Activated naive CD4-positive, alpha-beta T cell treated with anti-CD3 and anti-CD28 coated beads for 36 hours (primary cell): ENCODE measurements at places on chromosomes 16 and 17.

DNA sequence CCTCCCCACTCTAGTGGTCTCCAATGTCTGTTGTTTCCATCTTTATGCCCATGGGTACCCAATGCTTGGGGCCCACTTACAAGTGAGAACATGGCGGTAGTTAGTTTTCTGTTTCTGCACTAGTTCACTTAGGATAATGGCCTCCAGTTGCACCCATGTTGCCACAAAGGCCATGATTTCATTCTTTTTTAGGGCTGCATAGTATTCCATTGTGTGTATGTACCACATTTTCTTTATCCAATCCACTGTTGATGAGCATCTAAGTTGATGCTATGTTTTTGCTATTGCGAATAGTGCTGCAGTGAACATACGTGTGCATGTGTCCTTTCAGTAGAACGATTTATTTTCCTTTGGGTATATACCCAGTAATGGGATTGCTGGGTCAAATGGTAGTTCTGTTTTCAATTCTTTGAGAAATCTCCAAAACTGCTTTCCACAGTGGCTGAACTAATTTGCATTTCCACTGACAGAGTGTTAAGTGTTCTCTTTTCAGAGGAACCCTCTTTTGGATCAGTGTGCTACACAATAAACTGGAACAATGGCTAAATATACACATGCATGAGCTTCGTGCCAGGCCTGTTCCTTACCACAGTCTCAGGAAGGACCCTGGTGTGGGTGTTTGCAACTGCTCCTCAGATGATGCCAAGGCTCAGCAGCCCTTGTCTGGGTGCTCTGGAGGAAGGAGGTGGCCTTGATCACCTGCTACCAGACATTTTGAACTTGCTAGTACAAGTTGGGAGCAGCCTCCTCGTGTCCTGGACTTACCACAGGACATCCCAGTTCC, 34.4 kb downstream of the KNOP1 start:
- peaks cover 41% of the 10 kb centered on the region for H3K36me3 ChIP-seq
- no peak overlapping the region for H3K4me3 ChIP-seq
- no peak for DNase-seq
- H3K27me3 ChIP-seq = no peaks in the 10 kb centered on the region
- H3K27ac ChIP-seq = no peak overlapping the region

- H3K4me1 ChIP-seq = no peaks in the 10 kb centered on the region
- H3K27me3 ChIP-seq = no peaks in the 10 kb centered on the region
- H3K4me3 ChIP-seq = no peak overlapping the region
- no peaks in the 10 kb centered on the region for H3K36me3 ChIP-seq
- DNase-seq = no peak
- H3K27ac ChIP-seq = no peak overlapping the region
Measured at GRCh38 chr17:32302037-32302436, 36.4 kb downstream of the RHBDL3 start.

DNA sequence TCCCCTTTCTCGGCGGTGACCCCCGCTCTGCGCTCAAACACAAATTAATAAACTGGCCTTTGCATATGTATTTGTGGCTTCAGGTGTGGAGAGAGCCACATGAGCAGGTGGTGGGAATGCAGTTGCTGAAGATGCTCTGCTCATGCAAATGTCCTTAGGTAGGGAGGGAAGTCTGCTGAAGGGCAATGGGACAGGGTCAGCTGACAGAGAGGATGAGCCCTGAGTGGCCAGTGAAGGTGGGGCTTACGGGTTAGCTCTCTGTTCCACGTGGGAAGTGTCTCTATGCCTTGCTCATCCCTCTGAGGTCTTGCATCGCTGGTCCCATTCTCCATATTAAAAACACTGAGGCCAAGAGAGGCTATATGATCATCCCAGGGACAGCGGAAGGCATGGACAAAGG, 74.2 kb upstream of the CCL1 start:
- DNase-seq = no peak
- H3K27me3 ChIP-seq = peaks cover 6% of the 10 kb centered on the region
- no peaks in the 10 kb centered on the region for H3K4me1 ChIP-seq
- no peaks in the 10 kb centered on the region for H3K36me3 ChIP-seq
- H3K4me3 ChIP-seq = no peak overlapping the region

- no peaks in the 10 kb centered on the region for H3K36me3 ChIP-seq
- no peak overlapping the region for H3K4me3 ChIP-seq
- H3K27ac ChIP-seq = no peak overlapping the region
Measured at GRCh38 chr16:647173-647902, 1.8 kb upstream of the WDR90 start.

DNA sequence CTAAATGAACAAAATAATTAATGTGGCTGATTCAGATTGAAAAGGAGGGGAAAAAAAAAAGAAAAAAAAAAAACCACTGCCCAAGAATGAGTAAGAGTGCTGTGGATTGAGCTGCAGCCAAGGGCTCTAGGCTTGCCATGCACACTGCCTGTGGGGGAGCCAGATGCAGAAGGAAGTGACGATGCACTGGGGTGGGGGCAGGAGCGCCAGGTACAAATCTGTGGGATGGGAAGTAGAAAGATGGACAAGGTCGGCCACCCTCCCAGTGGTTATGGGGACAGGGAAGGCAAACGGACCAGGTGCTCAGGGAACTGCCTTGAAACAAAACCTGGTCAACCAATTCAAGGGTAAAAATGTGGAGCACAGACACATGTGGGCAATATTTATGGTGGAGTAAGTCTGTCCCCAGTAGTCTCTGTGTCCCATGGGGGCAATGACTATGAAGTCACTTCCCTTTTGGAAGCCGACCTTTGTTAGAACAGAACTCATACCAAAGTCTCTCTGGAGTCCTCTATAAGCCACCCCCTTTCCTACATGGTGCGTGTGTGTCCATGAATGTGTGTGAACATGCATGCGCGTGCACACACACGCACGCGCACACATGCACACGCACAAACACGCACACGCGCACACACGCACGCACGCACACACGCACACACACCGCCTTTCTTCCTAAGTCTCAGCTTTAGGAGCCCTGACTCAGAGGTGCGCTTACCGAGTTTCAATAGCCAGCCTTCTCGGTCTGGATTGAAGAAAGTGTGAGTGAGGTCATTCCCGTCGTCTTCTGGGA, 84.3 kb downstream of the CYTH1 start:
- H3K4me1 ChIP-seq = peaks cover 5% of the 10 kb centered on the region
- no peak overlapping the region for H3K4me3 ChIP-seq
- no peak for DNase-seq
- peaks cover 45% of the 10 kb centered on the region for H3K36me3 ChIP-seq
- peak overlapping the region; percentile 52 for H3K27ac ChIP-seq

DNA sequence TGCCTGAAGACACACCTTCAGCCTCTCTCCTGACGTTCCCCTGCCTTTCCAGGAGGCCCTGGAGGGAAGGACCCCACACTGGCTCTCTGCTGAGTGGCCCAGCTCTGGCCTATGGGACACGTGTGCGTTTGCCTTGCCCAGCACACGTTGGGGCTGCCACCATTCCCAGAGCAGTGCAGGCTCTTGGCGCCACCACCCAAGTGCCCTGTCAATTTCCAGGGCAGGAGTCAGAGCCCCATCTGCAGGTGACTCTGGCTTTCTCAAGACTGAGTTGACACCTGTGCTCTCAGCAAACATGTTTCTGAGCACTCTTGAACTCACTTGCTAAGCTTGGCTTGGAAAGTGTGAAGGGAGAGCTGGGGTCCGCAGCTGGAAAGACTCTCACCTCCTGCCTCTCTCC, 4.7 kb upstream of the IRF8 start:
- H3K4me1 ChIP-seq = peaks cover 40% of the 10 kb centered on the region
- peak overlapping the region; percentile 28 for H3K27ac ChIP-seq
- no peak overlapping the region for H3K4me3 ChIP-seq
- peaks cover 1% of the 10 kb centered on the region for H3K36me3 ChIP-seq

DNA sequence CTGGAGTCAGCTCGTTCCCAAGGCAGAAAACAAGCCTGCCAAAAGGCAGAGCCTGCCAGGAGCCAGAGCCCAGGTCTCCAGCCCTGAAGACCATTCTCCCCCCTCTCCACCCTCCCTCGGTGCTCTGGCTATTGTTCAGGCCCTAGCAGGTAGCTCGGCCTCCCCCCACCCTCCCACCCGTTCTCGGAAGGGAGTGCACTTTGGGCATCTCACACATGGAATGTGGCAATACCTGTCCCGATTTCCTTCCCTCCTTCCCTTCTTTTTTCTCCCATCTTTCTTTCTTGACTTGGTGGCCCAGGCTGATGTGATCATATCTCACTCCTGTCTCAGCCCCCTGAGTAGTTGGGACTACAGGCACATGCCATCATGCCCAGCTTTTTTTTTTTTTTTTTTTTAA, 12.4 kb downstream of the CNGB1 start:
- no peaks in the 10 kb centered on the region for H3K36me3 ChIP-seq
- no peaks in the 10 kb centered on the region for H3K27me3 ChIP-seq
- no peak for DNase-seq

GRCh38 chr17:1074886-1075605, 78.1 kb downstream of the TIMM22 start:
- H3K4me1 ChIP-seq = no peaks in the 10 kb centered on the region
- no peak for DNase-seq
- H3K36me3 ChIP-seq = no peaks in the 10 kb centered on the region
- no peaks in the 10 kb centered on the region for H3K27me3 ChIP-seq

DNA sequence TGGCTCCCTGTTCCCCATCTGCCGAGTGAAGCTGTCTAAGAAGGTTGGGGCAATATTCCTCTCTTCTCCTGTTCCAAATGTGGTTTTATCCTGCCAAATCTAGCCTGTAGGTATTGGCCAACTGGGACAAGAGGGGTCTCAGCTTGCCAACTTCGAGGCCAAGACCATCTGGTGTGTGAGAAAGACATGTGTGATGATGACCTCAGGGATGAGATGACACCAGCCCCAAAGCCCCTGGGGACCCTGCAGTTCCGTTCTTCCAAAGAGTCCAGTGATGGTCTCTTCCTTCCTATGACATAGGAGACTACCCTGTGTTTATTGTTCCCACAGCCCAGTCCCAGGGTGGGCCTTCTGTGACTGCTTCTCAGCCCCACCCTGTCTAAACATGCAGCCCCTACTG, 34.8 kb upstream of the ADAMTS18 start:
- H3K4me1 ChIP-seq = no peaks in the 10 kb centered on the region
- no peak overlapping the region for H3K4me3 ChIP-seq
- H3K27me3 ChIP-seq = peaks cover 12% of the 10 kb centered on the region
- no peaks in the 10 kb centered on the region for H3K36me3 ChIP-seq

GRCh38 chr16:88635671-88636319, 2.6 kb upstream of the IL17C start:
- H3K27ac ChIP-seq = no peak overlapping the region
- H3K4me1 ChIP-seq = peaks cover 47% of the 10 kb centered on the region
- DNase-seq = no peak
- H3K36me3 ChIP-seq = peaks cover 7% of the 10 kb centered on the region

DNA sequence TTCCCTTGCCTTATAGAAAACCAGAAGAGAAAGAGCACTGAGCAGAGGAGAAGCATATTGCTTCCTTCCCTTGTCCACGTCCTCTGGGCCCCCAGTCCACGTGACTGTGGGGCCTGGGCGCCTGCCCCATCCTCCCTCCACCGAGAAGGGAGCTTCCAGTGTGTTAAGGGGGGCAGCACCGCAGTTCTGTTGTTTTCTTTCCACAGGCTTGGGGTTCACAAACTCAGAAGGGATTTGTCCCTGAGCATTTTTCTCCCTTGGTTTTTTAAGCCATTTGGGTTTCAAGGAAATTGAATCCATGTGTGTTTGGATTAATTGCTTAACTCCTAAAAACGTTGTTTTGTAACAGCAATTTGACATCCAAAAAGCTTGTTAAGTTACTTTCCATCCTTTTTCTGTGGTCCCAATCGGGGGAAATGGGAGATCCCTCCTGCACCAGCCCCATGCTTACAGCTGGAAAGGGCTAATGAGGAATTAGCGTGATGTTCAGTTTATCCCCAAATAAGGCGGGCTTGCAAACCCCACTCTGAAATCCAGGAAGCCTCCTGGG, 347.5 kb upstream of the TNRC6C start:
- DNase-seq = no peak
- no peaks in the 10 kb centered on the region for H3K36me3 ChIP-seq
- H3K27me3 ChIP-seq = no peaks in the 10 kb centered on the region
- H3K27ac ChIP-seq = no peak overlapping the region
- H3K4me3 ChIP-seq = peak overlapping the region; percentile 58

DNA sequence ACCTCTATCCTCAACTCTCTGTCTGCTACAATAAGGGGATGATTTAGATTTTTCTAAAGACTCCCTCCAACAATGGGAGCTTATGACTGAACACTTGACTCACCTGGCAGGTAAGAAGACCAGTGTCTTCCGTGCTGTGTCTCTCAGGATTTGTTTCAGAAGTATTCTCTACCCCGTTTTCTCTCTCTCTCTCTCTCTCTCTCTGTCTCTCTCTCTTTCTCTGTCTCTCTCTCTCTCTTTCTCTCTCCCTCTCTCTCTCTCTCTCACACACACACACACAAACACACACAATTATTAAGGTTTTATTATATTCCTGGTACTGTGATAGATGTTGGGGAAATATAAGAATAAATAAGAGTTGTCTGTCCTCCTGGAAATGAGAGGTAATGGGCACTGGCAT, 263.9 kb downstream of the TOX3 start:
- H3K4me3 ChIP-seq = no peak overlapping the region
- no peak for DNase-seq
- no peaks in the 10 kb centered on the region for H3K36me3 ChIP-seq
- peaks cover 2% of the 10 kb centered on the region for H3K27me3 ChIP-seq
- no peak overlapping the region for H3K27ac ChIP-seq

- H3K27me3 ChIP-seq = no peaks in the 10 kb centered on the region
- no peak for DNase-seq
- peaks cover 9% of the 10 kb centered on the region for H3K36me3 ChIP-seq
- H3K27ac ChIP-seq = no peak overlapping the region
- H3K4me3 ChIP-seq = no peak overlapping the region
Measured at GRCh38 chr17:81251709-81252301, 12.7 kb downstream of the NDUFAF8 start.

GRCh38 chr17:31418773-31419350, 27.4 kb downstream of the RAB11FIP4 start:
- H3K4me1 ChIP-seq = no peaks in the 10 kb centered on the region
- no peak overlapping the region for H3K27ac ChIP-seq
- no peak for DNase-seq
- H3K4me3 ChIP-seq = no peak overlapping the region
- no peaks in the 10 kb centered on the region for H3K27me3 ChIP-seq

DNA sequence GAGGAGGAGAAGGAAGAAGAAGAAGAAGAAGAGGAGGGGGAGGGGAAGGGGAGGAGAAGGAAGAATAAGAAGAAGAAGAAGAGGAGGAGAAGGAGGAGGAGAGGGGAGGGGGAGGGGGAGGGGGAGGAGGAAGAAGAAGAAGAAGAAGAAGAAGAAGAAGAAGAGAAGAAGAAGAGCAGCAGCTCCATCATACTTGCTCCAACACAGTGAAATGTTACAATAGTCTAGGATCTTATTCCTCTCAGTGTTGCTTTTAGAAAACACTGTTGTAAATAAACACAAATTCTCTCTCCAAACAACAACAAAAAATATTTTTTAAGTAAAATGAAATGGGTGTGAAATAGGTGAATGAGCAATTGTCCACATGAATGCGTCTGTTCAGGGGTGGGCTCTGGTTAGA, 126.6 kb upstream of the KCNJ16 start:
- DNase-seq = no peak
- H3K4me1 ChIP-seq = no peaks in the 10 kb centered on the region
- H3K27ac ChIP-seq = no peak overlapping the region
- no peaks in the 10 kb centered on the region for H3K36me3 ChIP-seq
- peaks cover 3% of the 10 kb centered on the region for H3K27me3 ChIP-seq
